ENCODE measurements at places on chromosomes 12 and 14. TPM values are rescaled to one million over a fixed set of nuclear protein-coding genes. Genes with fewer than 3 reads are reported as not detected.

GLIPR1L1 gene
- not detected for total RNA-seq

CLEC14A gene
- total RNA-seq = not detected

RNASE3 gene
- not detected for total RNA-seq

PRH2 gene
- not detected for total RNA-seq

IAPP gene
- not detected for total RNA-seq

KRT74 gene
- total RNA-seq = not detected

TMBIM6 gene
- 296 TPM for total RNA-seq

PTGER2 gene
- 7.2 TPM for total RNA-seq

DNA sequence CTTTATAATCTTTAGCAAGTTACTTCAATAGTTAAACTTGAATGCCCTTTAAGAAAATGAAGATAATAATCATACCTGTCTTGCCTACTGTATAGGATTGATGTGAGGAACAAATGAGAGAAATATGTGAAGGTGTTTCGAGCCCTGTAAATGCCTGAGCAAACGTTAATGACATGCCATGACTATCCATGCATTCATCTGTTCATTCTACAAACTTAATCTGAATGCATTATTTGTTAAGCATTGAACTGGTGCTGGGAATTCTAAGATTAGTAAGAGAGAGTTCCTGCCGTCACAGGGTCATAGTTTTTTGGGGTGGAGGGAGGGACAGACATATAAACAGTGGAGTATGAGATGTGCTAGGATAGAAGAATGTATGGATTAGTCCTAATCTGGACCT lies 111.5 kb upstream of the PRICKLE1 start:
- H3K36me3 ChIP-seq = no peaks in the 10 kb centered on the region
- no peak for DNase-seq
- no peaks in the 10 kb centered on the region for H3K27me3 ChIP-seq
- H3K4me3 ChIP-seq = no peak overlapping the region
- H3K27ac ChIP-seq = no peak overlapping the region
- peaks cover 2% of the 10 kb centered on the region for H3K4me1 ChIP-seq

- H3K27me3 ChIP-seq = no peaks in the 10 kb centered on the region
- DNase-seq = no peak
- no peaks in the 10 kb centered on the region for H3K36me3 ChIP-seq
- no peaks in the 10 kb centered on the region for H3K4me1 ChIP-seq
Measured at GRCh38 chr12:23722655-23723054, 226.8 kb downstream of the SOX5 start.

DNA sequence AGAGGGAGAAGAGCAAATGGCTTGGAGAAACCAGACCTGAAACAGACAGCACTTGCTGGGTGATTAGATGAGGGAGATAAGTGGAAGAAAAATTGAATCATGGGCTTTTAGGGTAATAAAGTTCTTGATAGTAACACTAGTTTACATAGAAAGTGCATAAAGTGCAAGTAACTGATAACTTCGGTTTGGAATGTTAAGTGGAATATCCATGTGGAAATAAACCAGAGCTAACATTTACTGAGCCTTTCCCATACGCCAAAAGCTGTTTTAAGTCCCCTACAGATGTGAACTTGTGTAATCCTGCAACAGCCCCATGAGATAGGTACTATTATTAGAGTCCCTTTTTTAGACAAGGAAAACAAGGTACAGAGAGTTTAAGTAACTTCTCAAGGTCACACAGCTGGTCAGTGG lies 77.1 kb upstream of the NUDT4 start:
- no peak overlapping the region for H3K27ac ChIP-seq
- no peaks in the 10 kb centered on the region for H3K27me3 ChIP-seq
- no peak overlapping the region for H3K4me3 ChIP-seq
- no peak for DNase-seq
- no peaks in the 10 kb centered on the region for H3K36me3 ChIP-seq
- peaks cover 12% of the 10 kb centered on the region for H3K4me1 ChIP-seq

DNA sequence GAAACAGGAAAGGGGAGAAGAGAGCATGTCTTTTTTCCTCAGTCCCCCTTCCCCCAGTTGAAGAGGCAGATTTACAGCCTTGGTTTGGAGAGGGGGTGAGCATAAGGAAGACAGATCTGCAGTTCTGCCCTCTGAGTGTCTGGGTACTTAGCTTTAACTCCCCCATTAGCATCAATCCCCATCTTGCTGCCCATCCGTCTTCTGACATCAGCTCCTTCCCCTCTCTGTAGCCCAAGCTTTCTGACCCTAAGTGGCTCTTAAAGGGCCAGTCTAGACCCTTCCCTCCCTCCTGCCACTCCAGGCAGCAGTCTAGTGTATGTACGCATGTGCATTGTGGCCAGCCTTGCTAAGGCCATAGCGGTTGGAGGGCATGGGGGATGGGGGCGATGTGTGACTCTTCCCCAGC lies 7.3 kb downstream of the GPR84 start:
- no peak overlapping the region for H3K27ac ChIP-seq
- H3K27me3 ChIP-seq = no peaks in the 10 kb centered on the region
- no peak overlapping the region for H3K4me3 ChIP-seq
- no peak for DNase-seq
- H3K4me1 ChIP-seq = peaks cover 26% of the 10 kb centered on the region

GRCh38 chr12:53743266-53744129 lies 8.3 kb downstream of the CISTR start:
- peaks cover 19% of the 10 kb centered on the region for H3K4me1 ChIP-seq
- no peaks in the 10 kb centered on the region for H3K36me3 ChIP-seq
- H3K4me3 ChIP-seq = no peak overlapping the region
- no peak overlapping the region for H3K27ac ChIP-seq
- peak; percentile 70 for DNase-seq
- H3K27me3 ChIP-seq = peaks cover 17% of the 10 kb centered on the region

DNA sequence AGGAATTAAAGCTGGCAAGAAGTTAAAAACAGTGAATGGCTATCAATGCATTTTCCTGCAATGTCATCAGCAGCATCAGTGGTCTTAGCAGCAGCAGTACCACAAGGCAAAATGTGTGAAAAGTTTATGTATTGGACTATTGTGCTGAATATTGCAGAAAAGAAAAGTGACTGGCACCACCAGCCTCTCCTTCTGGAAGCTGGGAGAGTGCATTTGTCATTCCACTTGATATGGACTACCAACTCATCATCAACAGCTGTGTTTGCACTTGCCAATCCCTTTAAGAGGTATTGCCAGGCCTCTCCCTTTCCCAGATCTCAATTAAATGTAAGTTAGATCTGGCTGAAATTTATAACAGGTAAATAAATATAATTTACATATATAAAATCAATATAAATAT lies 151.0 kb upstream of the GZMB start:
- no peak overlapping the region for H3K4me3 ChIP-seq
- DNase-seq = no peak
- H3K36me3 ChIP-seq = no peaks in the 10 kb centered on the region
- H3K4me1 ChIP-seq = peaks cover 13% of the 10 kb centered on the region
- peaks cover 6% of the 10 kb centered on the region for H3K27me3 ChIP-seq

GRCh38 chr14:85530626-85531025 lies 682 bp downstream of the FLRT2 start:
- DNase-seq = no peak
- no peaks in the 10 kb centered on the region for H3K27me3 ChIP-seq
- H3K27ac ChIP-seq = peak overlapping the region; percentile 91
- H3K4me1 ChIP-seq = peaks cover 50% of the 10 kb centered on the region
- peak overlapping the region; percentile 93 for H3K4me3 ChIP-seq
- no peaks in the 10 kb centered on the region for H3K36me3 ChIP-seq

DNA sequence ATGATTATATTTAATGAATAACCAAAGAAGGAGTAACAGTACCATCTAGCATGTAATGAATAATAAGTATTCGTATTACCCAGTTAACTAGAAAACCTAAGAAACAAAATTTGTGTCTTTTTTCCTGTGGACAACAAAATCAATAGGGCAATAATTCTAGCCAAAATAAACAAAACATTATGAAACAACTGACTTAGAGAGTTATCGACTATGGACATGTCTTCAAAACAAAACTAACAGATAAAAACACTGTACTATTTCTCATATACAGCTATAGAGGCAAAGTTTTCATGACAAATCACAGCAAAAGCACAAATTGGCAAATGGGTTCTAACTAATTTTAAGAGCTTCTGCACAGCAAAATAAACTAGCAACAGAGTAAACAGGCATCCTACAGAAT lies 224.1 kb downstream of the ALX1 start:
- no peaks in the 10 kb centered on the region for H3K36me3 ChIP-seq
- H3K4me3 ChIP-seq = no peak overlapping the region
- no peak for DNase-seq
- H3K4me1 ChIP-seq = no peaks in the 10 kb centered on the region
- no peaks in the 10 kb centered on the region for H3K27me3 ChIP-seq

- H3K4me1 ChIP-seq = no peaks in the 10 kb centered on the region
- no peak overlapping the region for H3K27ac ChIP-seq
- no peaks in the 10 kb centered on the region for H3K36me3 ChIP-seq
- peaks cover 21% of the 10 kb centered on the region for H3K27me3 ChIP-seq
Measured at GRCh38 chr12:54472494-54473262, 724 bp downstream of the GTSF1 start.

DNA sequence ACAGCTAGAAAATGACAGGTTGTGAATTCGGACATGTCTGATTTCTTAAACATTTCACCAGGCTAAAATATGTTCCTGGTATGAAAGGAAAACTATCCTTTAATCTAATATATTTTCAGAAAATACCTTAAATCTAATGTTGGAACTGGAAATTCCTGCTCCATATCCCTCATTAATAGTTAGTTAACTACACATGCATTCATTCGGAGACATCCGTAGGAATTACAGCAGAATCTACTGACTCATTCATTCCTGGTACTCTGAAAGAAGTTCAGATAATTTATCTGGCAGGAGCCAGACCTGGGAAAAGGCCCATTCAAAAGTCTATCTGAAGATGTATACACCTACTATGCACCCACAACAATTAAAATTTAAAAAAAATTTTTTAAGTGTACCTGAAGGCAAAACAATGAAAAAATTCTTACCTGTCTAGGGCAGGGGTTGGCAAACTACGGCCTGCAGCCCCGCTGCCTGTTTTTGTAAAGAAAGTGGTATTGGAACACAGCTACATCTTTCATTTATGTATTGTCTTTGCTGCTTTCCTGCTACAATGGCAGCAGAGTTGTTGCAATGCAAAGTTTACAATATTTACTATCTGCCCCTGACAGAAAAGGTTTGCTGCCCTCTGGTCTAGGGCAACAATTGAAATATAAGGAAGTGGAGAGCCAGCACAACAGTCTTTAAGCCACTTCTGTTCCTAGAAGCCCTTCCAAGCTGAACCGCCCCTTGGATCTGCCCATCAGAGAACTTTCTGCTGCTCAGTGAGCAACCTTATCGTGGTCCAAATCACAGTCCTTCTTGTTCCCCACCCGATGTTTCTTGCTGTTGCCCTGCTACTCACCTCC lies 17.9 kb upstream of the NFYB start:
- peaks cover 14% of the 10 kb centered on the region for H3K4me1 ChIP-seq
- H3K36me3 ChIP-seq = no peaks in the 10 kb centered on the region
- H3K27ac ChIP-seq = peak overlapping the region; percentile 2
- DNase-seq = no peak
- H3K27me3 ChIP-seq = no peaks in the 10 kb centered on the region

DNA sequence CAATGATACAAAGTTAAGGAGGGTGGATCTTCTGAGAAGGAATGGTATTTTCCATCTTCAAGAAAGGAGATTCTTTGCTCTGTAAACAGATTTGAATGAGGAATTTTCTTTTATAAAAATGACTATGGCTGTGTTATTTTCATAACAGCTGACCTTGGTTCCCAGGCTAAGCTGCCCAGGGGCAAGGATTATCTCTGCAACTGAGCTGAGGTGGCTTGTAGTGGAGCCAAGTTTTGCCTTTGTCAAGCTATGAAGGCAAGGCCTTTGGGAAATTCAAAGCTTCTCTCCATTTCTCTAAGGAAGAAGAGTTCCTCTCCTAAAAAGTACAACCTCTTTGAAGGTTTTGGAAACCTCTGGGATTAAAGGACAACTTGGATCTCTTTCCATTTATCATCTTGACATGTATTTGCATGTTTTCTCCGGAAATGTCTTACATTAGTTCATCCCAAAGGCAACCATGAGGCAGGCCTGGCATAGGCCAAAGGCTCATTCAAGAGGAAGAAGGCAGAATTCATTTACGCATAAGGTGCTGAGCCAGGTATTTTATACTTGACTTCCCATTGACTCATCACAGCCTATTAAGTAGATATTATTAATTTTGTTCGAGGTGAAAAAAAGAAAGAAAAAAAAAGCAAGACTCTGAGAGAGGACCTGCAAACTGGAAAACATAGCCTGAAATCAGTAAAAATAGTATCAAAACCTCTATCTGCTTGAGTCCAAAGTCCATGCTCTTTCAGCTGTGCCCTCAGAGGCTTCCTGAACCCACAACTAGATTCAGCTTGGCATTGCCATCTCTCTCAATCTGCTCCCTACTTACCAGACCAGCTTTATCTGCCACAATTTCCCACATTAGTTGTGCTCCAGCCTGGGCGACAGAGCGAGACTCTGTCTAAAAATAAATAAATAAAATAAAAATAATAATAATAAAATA lies 24.0 kb upstream of the CKAP4 start:
- peaks cover 2% of the 10 kb centered on the region for H3K4me1 ChIP-seq
- H3K36me3 ChIP-seq = no peaks in the 10 kb centered on the region
- H3K4me3 ChIP-seq = no peak overlapping the region
- H3K27me3 ChIP-seq = no peaks in the 10 kb centered on the region
- no peak overlapping the region for H3K27ac ChIP-seq
- DNase-seq = no peak

- peaks cover 10% of the 10 kb centered on the region for H3K27me3 ChIP-seq
- H3K4me3 ChIP-seq = no peak overlapping the region
- no peaks in the 10 kb centered on the region for H3K4me1 ChIP-seq
- H3K27ac ChIP-seq = no peak overlapping the region
Measured at GRCh38 chr12:117084405-117085317, 14.6 kb downstream of the TESC start.

DNA sequence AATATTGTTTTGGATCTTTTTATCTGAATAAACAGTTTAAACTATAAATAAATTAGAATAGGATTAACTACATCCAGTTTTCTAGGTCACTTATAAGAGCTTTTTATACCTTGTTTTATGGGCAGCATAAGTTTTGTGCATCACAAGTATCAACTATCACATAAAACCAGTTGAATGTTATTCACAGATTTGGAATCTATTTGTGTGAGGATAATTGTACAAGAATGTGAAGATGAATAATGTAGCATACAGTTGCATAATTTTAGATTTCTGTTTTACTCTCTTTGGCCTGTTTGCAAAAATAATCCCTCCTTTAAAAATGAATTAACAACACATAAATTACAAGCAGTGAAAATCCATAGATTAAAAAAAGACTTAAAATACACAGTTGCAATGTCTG lies 88.8 kb downstream of the SCFD1 start:
- no peaks in the 10 kb centered on the region for H3K27me3 ChIP-seq
- DNase-seq = no peak
- H3K36me3 ChIP-seq = peaks cover 14% of the 10 kb centered on the region
- no peak overlapping the region for H3K4me3 ChIP-seq
- no peak overlapping the region for H3K27ac ChIP-seq

- DNase-seq = no peak
- H3K27me3 ChIP-seq = peaks cover 58% of the 10 kb centered on the region
- no peak overlapping the region for H3K4me3 ChIP-seq
- H3K4me1 ChIP-seq = peaks cover 6% of the 10 kb centered on the region
- no peak overlapping the region for H3K27ac ChIP-seq
Measured at GRCh38 chr12:52313461-52313860, 7.7 kb downstream of the KRT83 start.
